ENCODE measurements at places on chromosomes 5 and 9. TPM values are rescaled to one million over a fixed set of nuclear protein-coding genes. Genes with fewer than 3 reads are reported as not detected.

GRCh38 chr9:116543731-116544400 lies 143.2 kb upstream of the TRIM32 start:
- no peak for ATAC-seq

The SOX30 gene
- not detected for total RNA-seq

GRCh38 chr9:95515272-95516113 lies 1.3 kb downstream of the PTCH1 start:
- ATAC-seq = no peak

DNA sequence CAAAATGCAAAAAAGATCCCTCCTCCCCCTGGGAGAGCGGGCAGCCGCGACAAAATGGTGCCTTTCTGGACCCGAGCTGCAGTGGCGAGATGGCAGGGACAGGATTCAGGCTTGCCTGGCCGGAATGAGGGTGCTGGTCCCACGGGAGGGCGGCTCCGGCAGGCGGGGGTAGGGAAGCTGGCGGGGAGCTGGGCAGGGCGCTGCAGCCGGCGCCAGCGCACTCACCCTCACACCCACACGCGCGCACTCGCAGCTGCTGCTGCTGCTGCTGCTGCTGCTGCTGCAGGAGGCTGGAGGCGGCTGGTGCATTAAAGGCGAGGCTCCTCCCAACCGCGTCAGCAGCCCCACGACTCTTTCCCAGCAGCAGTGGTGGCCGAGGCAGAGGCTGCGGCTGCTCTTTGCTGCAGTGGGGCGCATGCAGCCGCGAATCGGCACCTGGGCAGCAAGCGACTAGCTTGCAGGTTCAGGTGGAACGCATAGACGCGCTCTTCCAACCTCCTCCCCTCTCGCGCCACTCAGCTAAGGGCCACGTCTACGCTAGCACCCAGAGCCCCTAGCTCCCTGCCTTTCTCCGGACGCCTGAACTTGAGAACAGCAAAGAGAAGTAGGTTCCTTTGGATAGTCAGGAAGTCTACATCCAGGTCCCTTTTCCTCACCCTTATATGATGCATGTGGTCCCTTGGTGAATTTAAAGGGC lies at the start of gene PPP2R2B:
TSS of gene PPP2R2B (minus strand) at position 282 of the 697 bp plus-strand sequence.
- ATAC-seq = peak; percentile 76

GRCh38 chr9:35882263-35882848 lies 12.2 kb upstream of the OR13J1 start:
- ATAC-seq = peak; percentile 74

DNA sequence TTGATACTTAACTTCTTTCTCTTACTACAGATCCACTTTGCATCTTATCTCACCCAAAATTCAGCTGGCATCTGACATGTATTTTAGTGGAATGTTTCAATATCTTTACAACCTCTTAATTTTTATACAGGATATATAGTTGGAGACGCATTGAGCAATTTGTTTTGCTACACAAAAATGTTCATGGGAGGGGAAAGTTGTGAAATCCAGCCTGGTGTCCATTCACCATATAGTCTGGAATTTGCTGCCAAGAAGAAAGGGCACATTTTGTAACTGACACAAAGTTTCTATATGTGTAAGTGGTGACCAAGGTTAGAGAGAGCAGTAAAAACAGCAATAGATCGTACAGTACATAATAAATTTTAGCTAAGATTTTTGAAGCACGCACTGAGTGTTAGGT lies 14.0 kb upstream of the CHD1 start:
- no peak for ATAC-seq

DNA sequence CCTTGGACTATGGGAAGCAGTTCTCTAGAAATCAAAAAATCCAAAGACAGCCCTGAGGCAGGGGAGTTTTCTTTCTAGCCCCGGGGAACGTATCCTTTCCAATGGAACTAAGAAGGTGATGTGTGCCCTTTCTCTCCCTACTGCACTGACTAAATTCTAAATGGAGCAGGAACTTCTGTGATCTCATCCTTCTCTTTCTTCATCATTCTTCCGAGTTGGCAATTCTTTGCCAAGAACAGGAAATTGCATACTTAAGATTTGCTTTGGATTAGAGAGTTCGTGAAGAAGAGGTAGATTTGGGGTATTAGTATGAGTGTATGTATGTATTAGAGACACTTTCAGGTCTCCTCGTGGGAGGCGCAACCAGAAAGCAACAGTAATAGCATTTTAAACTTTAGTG lies 178.0 kb upstream of the PIK3R1 start:
- ATAC-seq = no peak

The MED10 gene
- 25.1 TPM for total RNA-seq

DNA sequence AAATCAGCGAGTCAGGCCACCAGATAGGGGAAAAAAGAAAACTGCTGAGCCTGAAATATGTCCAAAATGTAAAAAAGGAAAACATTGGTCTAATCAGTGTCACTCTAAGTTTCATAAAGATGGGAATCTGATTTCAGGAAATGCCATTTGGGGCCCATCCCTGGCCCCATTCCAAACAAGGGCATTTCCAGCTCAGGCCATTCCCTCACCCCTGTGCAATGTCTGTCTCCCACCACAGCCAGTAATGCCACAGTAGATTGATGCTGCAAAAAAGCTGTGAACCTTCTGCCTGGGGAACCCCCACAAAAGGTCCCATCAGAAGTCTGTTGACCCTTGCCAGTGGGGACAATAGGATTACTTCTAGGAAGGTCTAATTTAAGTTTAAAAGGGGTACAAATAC lies 199.6 kb downstream of the YTHDC2 start:
- no peak for ATAC-seq
